ENCODE measurements at places on chromosomes 1 and 21.

DNA sequence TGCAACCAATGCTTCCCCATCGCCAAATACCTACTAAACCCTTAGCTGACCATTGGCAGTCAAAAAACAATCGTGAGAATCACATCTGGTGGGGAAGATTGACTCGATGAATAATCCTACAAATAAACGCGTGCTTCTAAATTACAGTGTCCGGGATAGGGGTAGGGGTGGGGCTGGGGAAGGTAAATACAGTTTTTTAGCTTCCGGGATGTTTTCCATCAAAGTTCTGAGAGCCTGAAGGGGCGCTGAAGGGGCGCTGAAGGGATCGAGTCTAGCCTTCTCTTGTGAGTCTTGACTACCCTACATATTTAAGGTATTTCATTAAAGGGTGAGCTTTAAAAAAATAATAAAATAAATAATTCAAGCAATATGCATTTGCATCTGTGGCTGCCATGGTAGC is 40.5 kb downstream of the RRAGC start:
- DNase-seq: no peak

- DNase-seq: peak; percentile 53
Observed at GRCh38 chr1:171743081-171743870, 1.4 kb upstream of the VAMP4 start.

DNA sequence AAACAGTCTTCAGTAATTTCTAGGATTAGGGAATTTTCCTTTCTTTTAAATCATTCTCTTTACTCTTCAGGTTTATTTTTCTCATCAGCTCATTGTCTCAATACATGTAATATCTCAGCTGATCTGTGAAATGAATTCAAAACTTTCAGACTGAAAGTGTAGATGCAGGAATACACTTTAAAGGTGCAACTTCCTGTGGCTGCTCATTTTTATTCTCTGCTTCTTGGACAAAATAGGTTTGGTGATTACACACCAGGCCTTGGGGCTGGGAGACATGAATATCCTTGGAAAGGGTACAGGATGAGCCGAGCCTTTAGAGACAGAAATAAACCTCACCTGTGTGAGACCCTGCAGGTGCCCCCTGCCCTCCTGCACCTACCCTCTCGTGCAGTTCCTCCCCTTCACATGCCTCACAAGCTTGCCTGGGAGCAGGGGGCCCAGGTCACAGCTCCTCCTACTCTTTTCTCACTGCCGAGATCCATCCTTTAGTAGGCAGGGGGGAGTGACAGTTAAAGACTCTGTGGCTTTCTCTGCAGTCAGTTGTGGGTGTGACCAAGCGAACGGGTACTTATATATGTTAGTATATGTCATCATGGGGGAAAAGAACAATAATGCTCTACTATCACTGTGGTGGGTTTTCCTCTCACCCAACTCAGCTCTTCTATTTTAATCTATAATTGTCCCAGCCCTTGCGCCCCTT is 23.6 kb downstream of the XCL2 start:
- no peak for DNase-seq

- DNase-seq: no peak
Observed at GRCh38 chr1:164608651-164609057, 49.7 kb downstream of the PBX1 start.

GRCh38 chr1:155522069-155522468 is 40.5 kb downstream of the ASH1L start:
- no peak for DNase-seq
